ENCODE measurements at places on chromosomes 11 and 22.

GRCh38 chr11:704781-705645 is 1.0 kb upstream of the EPS8L2 start:
- DNase-seq = no peak

DNA sequence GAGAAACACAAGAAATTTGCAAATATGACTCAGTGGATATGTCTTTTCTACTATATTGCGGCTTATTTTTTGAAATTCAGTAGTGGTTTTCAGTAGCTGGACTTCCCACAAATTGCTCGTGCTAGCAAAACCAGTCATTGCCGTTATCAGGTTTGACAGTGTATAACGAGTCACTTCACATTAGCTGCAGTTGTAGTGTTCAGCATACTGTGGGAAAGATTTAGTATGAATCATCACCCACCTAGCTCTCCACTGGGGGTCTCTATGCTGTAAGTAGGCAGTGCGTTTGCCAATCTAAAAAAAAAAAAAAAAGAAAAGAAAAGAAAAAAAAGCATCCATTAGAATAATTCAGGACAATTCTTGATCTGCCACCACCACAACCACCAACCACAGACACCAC is 1318.9 kb downstream of the LRRC4C start:
- no peak for DNase-seq

DNA sequence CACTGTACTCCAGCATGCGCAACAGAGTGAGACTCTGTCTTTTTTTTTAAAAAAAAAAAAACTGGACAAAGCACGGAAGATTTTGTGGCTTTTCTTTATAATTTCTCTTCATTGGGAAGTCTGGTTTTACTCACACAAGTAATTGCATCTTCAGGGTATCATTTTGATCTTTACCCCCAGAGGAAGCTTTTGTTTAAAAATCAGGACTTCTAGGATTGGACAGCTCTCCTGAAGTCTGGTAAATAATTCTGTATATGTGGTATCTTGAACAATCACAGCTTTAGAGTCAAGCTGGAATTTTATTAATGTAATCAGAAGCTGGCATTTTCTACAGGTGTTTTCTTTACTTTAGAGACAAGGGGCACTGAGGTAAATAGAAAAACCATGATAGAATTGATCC is 208.1 kb upstream of the NARS2 start:
- DNase-seq = no peak

- DNase-seq = no peak
Measured at GRCh38 chr22:41445129-41446056, 1.2 kb downstream of the TOB2 start.

DNA sequence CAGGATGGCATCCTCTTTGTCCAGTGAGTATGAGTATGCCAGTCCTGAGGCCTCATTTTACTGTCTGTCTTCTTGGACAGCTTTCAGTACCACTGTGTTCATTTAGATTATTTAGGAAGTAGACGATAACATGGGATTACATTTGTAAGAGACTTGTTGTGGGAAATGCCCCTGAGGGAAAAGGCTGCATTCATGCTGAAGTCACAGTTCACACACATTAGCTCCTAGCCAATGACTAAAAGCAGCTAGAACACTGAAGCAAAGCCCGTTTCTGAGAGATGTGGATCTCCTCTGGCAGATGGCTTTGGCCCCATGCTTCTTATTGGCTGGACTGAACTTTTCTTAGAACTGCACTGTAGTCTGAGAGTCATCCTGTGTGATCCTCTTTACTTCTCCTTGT is 242.4 kb downstream of the FAM76B start:
- no peak for DNase-seq

Measured in NCI-H1417 treated with DMSO at 0.1 percent for 48 hours (cell line).